Suppressor macrophage treated with lipopolysaccharide for 1 hour (primary cell): ENCODE measurements at places on chromosomes 11 and 22.
A peak's percentile ranks its signal among the peaks of the same experiment; 100 is the strongest.

DNA sequence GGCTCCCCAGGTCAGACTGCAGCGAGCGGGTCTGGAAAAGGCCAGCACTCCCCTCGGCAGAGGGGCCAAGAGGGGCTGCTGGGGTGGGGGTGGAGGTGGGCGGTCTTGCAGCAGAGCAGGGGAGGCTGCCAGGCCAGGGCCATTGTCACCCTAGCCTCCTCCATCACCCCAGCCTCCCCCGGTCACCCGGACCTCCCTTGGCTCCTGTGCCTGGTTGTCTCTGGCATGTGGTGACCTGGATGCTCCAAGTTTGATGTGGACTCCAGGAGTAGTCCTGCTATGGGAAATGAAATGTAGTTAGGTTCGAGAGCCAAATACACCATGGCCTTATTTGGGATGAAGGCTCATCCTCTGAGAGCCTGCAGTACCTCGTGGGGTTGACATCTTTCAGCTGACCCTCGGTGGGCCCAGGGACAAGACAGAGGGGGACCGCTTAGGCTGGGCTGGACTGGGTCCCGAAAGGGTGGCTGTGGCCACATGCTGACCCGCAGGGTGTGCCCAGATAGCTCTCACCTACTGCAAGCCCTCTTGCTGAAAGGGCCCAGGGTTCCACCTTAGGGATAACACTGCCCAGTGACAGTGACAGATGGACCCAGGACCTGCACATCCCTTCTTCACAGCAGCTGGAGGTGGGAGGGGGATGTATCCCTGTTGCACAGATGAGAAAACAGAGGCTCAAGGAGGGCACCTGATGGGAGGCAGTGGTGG lies 24.1 kb downstream of the MRGPRD start:
- no peak for DNase-seq

GRCh38 chr11:118339281-118339961 lies 3.1 kb downstream of the CD3D start:
- no peak for DNase-seq

- DNase-seq: no peak
Observed at GRCh38 chr11:129090056-129090455, 102.1 kb downstream of the ARHGAP32 start.

DNA sequence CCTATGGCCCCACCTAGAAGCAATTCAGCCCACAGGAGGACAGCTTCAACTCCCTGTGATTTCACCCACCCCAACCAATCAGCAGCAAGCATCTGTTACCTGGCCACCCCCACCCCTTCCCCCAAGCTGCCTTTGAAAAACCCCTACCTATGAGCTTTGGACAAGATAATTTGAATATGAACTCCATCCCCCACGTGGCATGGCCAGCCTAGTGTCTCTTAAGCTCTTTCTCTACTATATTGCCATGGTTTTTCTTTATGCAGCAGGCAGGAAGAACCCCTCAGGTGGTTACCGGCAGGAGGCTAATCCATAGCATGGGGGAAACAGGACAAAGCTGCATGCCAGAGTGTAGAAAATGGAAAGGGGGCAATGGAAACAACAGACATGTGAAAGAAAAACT lies 29.0 kb downstream of the CTSC start:
- DNase-seq: no peak

DNA sequence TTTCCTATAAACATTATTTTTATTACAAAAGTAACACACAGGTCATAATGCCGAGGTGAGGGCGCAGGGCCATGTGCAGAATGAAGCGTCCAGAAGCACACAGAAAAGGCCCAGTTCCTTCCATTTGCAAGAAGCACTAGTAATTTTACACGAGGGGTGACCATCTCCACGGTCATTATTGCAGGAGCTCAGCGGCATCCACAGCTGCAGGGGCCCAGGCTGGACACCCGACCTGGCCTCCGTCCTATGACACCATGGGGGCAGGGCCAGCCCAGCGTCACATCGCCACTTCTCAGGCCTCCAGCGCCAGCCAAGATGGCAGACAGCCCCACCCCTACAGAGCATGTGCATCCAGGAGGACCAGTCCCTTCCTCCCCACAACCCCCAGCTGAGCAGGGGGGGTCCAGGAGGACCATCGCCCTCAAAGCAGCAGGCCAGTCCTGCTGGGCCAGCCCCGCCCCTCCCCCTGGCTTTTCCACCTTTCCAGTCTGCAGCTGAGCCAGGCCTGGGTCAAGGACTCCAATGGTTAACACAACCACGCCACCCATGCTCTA lies 3.5 kb downstream of the IGF2 start:
- DNase-seq: no peak

DNA sequence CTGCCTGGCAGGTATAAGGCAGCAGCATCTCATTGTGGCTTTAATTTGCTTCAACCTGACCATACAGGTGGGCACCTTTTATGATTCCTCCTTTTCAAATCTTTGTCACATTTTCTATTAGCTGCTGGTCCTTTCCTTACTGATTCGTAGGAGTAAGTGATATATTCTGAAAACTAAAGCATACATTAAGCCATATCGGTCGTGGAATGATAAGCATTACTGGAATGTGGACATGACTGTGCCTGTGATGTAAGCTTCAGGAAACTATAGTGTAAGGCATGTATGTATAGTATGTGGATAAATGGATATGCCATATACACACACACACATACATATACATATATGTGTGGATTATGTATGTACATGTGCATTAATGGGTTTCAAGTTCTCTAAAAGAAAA lies 20.8 kb downstream of the YPEL1 start:
- DNase-seq: no peak

DNA sequence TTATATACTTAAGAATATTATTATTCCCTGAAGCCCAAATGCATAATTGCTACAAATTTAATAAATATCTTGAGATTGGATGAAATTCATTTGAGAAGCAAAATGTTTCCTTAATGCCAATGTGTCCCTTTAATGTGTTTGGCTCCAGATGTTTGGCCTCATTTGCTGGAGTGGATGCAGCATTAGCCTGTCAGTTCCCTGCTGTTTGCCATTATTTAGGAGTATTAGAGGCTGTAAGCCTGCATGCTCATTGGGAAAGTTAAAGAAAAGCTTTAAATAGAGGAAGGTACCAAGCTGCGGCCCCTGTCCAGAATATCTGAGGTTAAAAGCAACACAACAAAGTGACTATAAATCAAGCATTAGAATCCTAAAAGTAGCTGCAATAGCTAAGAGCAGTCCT lies 54.8 kb upstream of the PITPNB start:
- DNase-seq: no peak

DNA sequence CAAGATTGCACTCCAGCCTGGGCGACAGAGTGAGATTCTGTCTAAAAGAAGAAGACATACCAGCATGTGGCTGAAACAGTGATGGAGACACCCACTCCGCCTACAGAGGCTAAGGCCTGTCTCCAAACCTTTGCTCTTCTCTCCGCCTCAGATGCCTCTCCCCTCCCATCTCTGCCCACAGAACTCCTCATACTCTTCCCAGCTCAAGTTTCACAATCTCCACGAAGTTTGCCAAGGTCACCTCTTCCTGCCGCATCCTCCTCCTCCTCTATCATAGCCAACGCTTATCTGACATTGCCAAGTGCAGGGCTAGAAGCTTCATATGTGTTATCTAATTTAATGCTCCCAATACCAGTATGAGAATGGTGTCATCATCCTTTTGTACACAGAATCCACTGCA lies 25.9 kb upstream of the FBLN1 start:
- DNase-seq: no peak

DNA sequence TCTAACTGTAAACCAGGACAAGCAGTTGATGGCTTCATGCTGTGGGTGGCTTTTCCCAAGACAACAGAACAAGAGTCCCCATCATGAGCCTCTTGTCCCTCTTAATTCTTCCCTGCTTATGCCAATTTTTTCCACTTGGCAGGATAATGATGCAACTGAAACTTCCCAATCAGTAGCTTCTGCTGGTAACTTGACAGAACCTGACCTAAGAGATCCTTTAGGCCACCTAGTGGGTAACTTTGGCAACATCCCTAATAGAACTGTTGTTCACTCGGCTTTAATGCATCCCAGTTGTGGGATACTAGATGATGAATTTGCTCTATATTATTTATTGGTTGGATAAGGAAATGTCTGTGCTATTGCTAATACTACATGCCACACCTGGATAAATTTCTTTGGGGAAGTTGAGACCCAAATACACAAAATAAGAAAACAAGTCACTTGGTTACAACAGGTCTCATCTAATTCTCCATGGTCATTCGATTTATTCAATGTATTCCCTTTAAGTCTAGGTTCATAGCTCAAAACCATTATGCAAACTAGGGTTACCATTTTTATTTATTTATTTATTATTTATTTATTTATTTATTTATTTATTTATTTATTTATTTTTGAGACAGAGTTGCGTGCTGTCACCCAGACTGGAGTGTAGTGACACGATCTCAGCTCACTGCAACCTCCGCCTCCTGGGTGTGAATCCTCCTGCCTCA lies 41.4 kb upstream of the NFAM1 start:
- peak; percentile 79 for DNase-seq

DNA sequence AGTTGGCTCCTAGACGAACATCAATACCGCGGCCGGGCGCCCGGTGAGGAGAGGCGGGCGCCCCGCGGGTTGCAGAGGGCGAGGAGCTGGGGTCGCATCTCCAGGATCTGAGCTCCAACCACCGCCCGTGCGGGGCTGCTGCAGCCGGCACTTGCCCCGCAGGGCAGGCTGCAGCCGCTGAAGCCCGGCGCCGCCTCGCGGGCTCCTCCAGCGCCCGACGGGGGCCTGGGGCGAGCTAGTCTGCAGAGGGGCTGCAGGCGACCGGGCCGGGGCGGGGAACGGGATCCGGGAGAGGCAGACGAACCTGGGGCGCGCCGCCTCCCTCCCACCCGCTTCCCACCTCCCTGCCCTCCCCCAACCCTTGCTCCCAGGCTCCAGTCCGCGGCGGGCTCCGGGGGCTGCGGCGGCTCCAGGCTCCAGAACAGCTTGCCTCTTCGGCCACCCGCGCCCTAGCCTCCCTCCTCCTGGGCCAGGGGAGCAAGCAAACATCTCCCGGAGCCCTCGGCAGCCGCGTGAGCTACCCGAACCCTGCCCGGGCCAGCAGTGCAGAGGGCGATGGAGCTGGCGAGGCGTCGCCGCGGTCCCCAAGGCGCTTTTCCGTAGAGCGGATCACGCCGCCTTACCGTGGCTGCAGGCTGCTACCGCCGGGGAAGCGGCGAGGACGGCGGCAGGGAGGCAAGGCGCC lies 802 bp downstream of the TENM4 start:
- no peak for DNase-seq

DNA sequence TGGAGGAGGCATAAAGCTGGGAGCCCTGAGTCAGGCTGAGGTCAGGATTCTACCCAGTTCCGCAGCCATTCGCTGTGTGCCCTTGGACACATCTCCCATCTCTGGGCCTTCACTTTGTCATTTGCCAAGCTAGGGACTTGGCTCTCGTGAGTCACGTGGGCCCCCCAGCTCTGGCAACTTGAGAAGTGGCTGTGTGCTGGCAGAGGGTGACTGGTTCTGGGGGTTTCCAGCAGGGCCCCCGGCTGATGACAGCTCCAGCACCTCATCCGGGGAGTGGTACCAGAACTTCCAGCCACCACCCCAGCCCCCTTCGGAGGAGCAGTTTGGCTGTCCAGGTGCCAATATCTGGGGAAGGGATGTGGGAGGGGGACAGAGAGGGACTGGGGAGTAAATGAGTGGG lies 46.6 kb downstream of the CD6 start:
- DNase-seq: no peak

GRCh38 chr11:33640730-33641371 lies 59.8 kb downstream of the C11orf91 start:
- DNase-seq: no peak
